ENCODE measurements at places on chromosomes 5 and 9.
A peak's percentile ranks its signal among the peaks of the same experiment; 100 is the strongest.

DNA sequence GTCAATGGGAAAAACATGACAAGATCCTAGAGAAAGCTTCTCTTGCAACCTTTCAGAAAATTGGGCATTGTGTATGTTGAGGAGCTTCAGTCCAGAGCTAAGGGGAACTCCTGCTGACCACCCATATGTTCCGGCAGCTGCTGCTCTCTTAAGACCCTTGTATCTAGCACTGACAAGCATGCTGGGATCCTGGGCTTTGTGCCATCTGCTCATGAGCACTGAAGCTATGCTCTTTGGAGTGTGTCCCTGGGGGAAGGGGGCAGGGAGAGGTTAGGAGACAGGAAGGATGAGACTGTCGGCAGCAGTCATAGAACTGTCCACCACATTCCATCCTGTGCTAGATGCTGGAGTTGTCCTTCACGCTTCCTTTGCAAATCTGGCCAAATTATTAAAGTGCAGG lies 109.3 kb downstream of the JAKMIP2 start:
- no peak for DNase-seq

DNA sequence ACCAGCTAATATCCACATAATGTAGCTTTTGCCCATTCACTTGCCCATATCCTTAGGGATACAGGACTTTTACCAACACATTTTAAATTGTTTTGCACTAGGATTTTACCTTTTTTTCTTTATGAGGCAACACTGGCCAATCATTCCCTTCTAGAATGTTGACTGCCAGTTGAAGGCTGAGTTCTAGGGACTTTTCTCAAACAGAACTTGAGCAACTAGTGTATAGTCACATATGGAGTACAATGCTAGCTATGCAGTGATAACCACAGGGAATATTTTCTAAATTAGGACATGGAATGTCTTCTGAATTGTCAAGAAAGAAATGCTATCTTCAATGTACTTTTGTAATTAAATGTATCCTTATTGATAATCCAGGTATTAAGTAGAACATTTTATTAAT lies 133.6 kb downstream of the OXCT1 start:
- no peak for DNase-seq

DNA sequence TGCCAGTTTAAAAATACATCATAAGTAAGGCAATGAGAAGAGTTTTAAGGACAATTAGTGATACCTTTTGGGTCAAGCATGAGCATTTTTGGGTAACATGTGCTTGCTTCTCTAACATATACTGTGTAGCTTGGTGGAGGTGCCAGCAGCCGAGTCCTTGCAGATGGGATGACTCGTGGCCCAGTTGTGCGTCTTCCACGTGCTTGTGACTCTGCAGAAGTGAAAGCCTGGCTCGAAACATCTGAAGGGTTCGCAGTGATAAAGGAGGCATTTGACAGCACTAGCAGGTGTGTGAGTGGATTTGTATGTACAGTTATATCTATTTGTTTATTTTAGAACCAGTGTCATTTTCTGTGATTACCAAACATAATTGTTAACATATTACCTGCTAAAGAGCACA lies 18.2 kb downstream of the HMGCR start:
- no peak for DNase-seq

DNA sequence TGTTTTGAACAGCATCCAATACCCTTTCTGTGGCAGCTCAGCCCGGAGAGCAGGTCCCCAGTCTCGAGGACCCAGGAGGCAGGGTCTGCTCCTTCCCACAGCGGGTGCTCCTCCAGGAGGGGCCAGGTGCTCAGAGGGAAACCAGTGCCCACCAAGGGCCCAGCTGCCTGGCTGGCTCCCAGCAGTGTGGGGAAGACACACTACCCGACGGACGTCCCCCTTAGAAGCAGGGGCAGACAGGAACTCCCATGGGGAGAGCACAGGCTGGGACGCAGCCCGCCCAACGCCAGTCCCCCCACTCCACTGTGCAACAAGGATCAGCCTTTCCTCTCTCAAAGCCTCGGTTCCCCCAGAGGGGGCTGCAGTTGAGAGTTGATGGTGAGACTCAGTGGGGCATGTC lies 57.6 kb downstream of the ADAMTS2 start:
- no peak for DNase-seq

- no peak for DNase-seq
Observed at GRCh38 chr9:136492978-136493522, 10.2 kb upstream of the SEC16A start.

GRCh38 chr5:39505791-39506190 lies 81.0 kb upstream of the DAB2 start:
- DNase-seq: no peak

GRCh38 chr5:138819081-138819480 lies 56.1 kb downstream of the LRRTM2 start:
- DNase-seq: no peak

DNA sequence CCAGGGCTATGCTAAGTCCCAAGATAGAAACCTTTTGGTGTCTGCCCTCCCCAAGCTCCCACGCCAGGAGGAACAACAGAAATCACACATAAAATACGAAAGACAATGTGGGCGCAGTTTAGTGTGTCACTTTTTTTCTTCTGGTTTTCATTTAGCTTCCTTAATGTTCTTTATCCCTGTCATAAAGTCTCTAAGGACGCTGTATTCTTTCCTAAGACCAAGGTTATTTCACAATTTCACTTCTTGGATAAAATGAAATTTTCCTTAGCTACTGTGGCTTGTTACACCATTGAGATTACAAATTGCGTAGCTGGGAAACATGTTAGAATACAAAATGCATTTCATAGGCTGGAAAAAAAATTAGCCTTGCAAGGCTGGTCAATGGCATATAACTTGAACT lies 85.4 kb downstream of the GLIS3 start:
- no peak for DNase-seq

- no peak for DNase-seq
Observed at GRCh38 chr9:113631137-113631765, 167.7 kb downstream of the RGS3 start.

GRCh38 chr9:131635285-131635684 lies 90.0 kb downstream of the PRRT1B start:
- peak; percentile 93 for DNase-seq

DNA sequence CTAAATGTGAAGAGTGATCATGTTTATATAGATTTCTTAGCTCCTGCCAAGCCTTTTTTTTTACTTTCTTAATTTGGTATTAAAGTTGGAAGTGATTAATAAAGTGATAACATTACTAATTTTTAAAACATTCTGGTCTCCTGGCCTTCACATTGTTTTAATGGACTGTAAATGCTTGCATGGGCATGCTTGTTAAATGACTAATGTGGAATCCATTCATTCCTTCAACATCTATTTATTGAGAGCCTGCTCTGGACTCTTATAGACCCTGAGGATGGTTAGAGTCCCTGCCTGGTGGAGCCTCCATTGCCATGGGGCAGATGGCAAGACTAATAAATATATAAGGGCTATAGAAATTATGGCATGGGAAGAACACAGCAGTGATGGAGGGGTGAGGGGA lies 103.5 kb downstream of the NTRK2 start:
- DNase-seq: no peak

DNA sequence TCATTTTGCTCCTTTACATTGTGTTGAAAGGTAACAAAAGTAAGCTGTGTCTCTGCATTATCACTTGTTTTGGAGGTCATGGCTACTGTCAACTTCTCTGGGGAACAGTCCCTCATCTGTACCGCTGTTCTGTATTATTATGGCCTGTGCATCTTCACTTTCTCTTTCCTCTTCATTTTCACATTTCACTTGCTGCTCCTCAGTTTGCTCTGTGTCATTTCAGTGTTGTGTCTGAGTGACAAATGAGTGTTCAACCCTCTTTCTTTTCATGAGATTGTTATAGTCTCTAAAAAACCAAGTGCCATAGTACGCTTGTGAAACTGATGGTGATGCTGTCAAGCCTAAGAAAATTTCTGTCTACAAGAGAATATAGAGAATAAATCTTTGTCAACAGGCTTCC lies 122.0 kb upstream of the FER start:
- DNase-seq: no peak

DNA sequence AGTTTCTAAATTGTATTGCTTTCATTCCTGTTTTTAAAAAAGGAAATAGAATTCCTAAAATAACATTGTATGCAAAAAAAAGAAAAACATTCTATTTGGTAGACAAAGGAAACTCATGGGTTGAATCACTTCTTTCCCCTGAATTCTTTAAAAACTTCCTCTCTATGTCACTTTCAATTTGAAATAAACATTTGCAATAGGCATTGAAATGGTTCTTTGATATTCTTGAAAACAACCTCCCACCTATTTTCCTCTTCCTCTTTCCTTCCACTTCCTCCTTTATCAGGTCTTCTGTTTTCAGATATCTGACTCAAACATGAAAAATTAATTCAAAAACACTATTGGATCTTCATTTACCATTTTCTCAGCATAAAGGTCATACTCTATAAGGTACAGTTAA lies 442.0 kb upstream of the MEF2C start:
- no peak for DNase-seq

GRCh38 chr5:31783086-31783645 lies 144.2 kb downstream of the PDZD2 start:
- DNase-seq: no peak

- no peak for DNase-seq
Observed at GRCh38 chr5:142012186-142012785, 541 bp downstream of the GNPDA1 start.

- DNase-seq: no peak
Observed at GRCh38 chr5:21613971-21614488, 1239.1 kb downstream of the CDH12 start.

GRCh38 chr9:115551396-115551795 lies 433.4 kb upstream of the TNC start:
- peak; percentile 13 for DNase-seq

GRCh38 chr9:123678038-123678877 lies 251.7 kb downstream of the DENND1A start:
- no peak for DNase-seq

- no peak for DNase-seq
Observed at GRCh38 chr5:14238272-14238671, 95.1 kb downstream of the TRIO start.

DNA sequence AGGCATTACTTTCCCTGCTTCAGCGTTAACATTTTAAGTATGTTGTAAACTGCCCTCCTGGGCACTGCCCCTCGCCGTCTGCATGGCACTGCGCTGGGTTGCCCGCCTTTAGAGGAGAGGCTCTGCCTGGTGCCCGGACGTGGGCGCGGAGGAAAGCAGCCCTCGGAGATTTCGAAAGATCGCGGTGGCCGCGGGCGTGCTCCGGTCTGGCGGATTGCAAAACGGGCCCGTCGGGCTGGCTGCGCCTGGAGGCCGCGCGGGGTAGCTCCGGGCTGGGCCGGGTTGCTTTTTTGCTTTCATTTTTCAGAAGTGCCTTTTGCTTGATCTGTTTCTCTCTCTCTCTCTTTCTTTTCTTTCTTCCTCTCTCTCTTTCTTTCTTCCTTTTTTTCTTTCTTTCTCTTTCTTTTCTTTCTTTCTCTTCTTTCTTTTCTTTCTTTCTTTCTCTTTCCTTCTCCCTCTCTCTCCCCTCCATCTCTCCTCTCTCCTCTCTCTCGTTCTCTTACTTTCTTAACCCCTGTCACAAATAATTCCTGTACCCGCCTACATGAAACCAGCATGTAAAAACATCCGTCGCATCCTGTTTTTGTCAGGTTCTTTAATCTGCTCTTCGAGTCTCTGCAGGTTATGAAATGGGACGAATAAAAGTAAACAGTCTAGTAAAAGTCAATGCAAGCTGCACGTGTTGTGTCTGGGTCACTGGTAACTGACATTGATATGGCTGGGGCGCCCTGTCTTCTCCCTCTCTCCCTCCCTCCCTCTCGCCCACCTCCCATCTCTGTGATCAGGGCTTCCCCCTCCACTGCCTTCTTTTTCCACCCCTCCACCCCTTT lies 1.7 kb downstream of the FST start:
- DNase-seq: no peak

DNA sequence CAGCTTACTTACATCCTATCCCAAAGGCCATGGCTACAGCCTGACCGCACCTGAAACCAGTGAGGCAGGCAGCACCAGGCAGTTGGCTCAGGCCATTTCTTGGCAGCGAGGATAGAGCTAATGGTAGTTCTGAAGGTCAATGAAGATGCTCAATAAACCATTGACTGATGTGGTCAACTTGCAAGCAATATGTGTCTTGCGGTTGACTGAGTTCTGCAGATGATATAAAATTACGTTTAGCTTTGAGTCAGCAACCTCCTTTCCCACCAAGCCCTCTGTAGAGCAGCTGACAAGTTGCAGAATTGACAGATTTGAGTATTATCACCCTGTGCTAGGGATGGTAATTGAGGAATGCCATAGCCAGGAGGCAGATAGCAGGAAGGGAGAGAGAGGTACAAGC lies 189.0 kb upstream of the PUM3 start:
- DNase-seq: no peak

GRCh38 chr5:158406884-158407823 lies 548.2 kb upstream of the CLINT1 start:
- peak; percentile 78 for DNase-seq

- DNase-seq: no peak
Observed at GRCh38 chr9:86809151-86809550, 138.2 kb downstream of the GAS1 start.

DNA sequence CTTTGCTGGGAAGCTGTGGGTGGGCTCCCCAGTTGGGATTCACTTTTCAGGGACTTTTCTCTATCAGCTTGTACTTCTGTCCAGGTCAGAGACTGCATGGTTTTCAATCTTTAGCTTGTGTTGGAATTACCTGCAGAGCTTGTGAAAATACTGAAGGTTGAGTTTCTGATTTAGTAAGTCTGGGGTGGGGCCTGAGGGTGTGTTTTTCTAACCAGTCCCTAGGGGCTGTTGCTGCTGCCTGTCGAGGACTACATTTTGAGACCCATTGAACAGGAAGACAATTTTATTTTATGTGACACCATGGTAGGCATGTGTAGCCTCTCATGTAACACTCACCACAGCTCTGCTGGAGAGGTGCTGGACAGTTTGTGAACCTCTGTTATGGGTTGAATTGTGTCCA lies 14.7 kb upstream of the MLANA start:
- DNase-seq: no peak

GRCh38 chr9:88781628-88782391 lies 209.5 kb upstream of the S1PR3 start:
- no peak for DNase-seq

DNA sequence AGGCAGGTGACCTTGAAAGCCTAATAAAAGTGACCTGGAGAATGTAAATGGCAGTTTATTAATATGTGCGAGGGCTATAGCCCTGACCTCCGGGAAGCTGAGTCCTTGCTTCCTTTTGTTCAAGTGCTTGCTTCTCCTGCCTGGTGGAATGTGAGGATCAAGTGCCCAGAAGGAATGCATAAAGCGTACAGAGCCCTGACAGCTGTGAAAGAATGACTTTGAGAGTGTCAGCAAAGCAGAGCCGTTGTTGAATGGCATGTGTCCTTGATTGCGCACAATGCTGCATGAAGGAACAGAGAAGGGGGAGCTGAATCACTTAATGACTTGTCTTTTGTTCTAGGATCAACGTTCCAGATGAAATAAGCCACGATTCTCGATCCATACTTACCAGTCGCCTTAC lies 133.0 kb downstream of the SLF1 start:
- DNase-seq: no peak

DNA sequence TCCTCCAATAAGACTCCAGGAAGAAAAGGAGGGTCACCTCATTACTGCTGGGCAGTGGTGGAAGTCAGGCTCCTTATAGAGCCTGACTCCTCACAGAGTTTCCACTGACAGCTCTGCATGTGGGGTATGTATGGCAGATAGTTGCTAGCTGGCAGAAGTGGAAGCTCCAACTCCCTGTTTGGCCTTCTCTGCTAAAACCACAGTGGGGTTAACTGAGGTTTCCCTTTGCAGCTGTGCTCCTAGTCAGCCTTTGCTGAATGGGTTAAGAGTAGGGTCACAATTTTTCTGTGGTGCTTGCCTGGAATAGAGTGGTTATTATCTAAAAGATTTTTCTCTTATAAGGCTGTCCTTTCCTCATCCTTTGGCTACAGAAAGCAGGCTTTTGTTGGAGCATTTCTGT lies 327.5 kb downstream of the FBXL17 start:
- no peak for DNase-seq

- DNase-seq: peak; percentile 4
Observed at GRCh38 chr5:61082516-61083280, 79.6 kb downstream of the SMIM15 start.

All from HS-5 (cell line).